GM12891 (cell line): ENCODE measurements at places on chromosomes 5 and 9.

GRCh38 chr9:70532716-70533115 lies 118.3 kb upstream of the KLF9 start:
- no peak for DNase-seq

DNA sequence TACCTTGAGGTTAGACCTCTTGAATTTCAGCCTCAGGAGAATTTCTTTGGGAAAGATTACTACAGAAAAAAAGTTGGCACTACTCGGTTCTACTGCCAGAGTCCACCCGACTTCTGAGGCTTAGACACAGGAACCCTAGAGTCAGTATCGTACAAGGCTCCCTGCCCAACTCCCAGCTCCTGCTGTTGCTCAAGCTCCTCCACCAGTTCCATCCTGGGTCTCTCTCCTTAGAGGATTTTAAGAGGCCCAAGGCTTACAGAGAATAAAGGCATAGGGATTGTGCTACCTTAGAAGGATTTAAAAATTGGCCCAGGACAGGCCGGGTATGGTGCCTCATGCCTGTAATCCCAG lies 29.0 kb upstream of the SSBP2 start:
- DNase-seq: no peak

GRCh38 chr5:90682278-90682677 lies 123.7 kb downstream of the ADGRV1 start:
- DNase-seq: no peak

- DNase-seq: no peak
Measured at GRCh38 chr5:163409384-163409783, 28.0 kb upstream of the CCNG1 start.

DNA sequence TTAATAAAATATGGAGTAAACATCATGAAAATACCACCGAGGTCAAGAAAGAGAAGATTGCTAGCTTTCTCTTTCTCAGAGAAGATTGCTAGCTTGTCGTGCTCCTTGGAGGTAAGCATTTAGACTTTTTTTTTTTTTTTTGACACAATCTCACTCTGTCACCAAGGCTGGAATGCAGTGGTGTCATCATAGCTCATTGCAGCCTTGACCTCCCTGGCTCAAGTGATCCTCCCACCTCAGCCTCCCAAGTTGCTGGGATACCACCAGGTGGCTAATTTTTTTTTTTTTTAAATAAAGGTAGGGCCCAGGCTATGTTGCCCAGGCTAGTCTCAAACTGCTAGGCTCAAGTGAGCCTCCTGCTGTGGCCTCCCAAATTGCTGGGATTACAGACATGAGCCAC lies 26.3 kb upstream of the CPLANE1 start:
- no peak for DNase-seq

DNA sequence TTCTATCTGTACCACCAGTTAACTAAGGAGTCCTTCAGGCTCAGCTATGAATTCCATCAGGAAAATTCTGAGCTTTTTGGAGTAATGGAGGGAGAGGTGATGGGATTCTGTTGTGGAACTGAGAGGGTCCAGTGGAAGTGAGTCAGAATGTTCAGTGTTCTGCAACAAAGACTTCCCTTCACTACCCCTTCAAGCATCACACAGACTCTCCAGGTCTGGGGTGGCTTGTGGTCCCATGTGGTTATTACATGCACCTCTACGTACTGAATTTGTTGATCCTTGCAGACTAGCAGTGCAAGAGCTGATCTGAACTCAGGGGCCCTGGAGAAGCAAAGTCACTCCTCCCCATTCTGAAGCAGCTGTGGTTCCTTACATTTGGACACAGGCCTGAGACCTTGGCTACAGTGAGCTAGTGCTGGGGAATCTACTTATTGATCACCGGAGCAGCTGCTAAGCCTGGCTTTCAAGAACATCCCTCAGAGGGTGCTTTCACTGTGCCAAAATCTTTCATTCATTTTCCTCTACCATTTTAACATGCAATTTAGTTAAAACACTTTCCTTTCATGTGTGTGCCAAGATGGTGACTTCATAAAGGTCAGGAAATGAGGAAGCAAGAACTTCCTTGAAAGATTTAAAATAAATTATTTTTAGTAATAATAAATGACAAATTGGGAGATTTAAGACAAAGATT lies 75.0 kb upstream of the TNC start:
- DNase-seq: no peak

- no peak for DNase-seq
Measured at GRCh38 chr9:24090566-24090965, 264.5 kb upstream of the ELAVL2 start.
